Dermis blood vessel endothelial cell (primary cell): ENCODE measurements at places on chromosomes 1 and 21. TPM values are rescaled to one million over a fixed set of nuclear protein-coding genes. Genes with fewer than 3 reads are reported as not detected.

NBPF9 gene
- total RNA-seq = 12.3 and 18.0 TPM in 2 replicates

IL6R gene
- total RNA-seq = 23.3 and 25.2 TPM in 2 replicates

FAM163A gene
- under 0.01 and 0.05 TPM in 2 replicates for total RNA-seq

S100A1 gene
- not detected in 2 replicates for total RNA-seq

HCRTR1 gene
- 1.2 and 4.6 TPM in 2 replicates for total RNA-seq

EPHA2 gene
- total RNA-seq = 121 and 192 TPM in 2 replicates

CD84 gene
- not detected in 2 replicates for total RNA-seq

F11R gene
- 304 and 318 TPM in 2 replicates for total RNA-seq

RHOU gene
- total RNA-seq = 17.5 and 26.3 TPM in 2 replicates

CLDN19 gene
- 0.05 TPM in 1 of 2 replicates, not detected in the other for total RNA-seq

CYP4A22 gene
- total RNA-seq = not detected in 2 replicates

RAD54L gene
- total RNA-seq = 2.0 and 11.2 TPM in 2 replicates

CFHR1 gene
- total RNA-seq = not detected in 2 replicates

NUDT4B gene
- 26.9 and 28.2 TPM in 2 replicates for total RNA-seq

NECTIN4 gene
- total RNA-seq = 0.17 and 0.28 TPM in 2 replicates

LIPI gene
- total RNA-seq = not detected in 2 replicates

ANGPTL7 gene
- not detected in 2 replicates for total RNA-seq

RCAN1 gene
- 31.8 and 45.9 TPM in 2 replicates for total RNA-seq

PTPRU gene
- 2.1 and 2.4 TPM in 2 replicates for total RNA-seq

SH3BGR gene
- 0.51 TPM in 2 replicates for total RNA-seq

AHCTF1 gene
- 31.7 and 39.9 TPM in 2 replicates for total RNA-seq

SYT6 gene
- total RNA-seq = not detected in 2 replicates

SMPDL3B gene
- 0.68 and 1.6 TPM in 2 replicates for total RNA-seq

GTF2B gene
- total RNA-seq = 32.7 and 41.4 TPM in 2 replicates

GNG12 gene
- total RNA-seq = 182 and 256 TPM in 2 replicates
